ENCODE measurements at places on chromosomes 6 and 20. TPM values are rescaled to one million over a fixed set of nuclear protein-coding genes. Genes with fewer than 3 reads are reported as not detected.

DNA sequence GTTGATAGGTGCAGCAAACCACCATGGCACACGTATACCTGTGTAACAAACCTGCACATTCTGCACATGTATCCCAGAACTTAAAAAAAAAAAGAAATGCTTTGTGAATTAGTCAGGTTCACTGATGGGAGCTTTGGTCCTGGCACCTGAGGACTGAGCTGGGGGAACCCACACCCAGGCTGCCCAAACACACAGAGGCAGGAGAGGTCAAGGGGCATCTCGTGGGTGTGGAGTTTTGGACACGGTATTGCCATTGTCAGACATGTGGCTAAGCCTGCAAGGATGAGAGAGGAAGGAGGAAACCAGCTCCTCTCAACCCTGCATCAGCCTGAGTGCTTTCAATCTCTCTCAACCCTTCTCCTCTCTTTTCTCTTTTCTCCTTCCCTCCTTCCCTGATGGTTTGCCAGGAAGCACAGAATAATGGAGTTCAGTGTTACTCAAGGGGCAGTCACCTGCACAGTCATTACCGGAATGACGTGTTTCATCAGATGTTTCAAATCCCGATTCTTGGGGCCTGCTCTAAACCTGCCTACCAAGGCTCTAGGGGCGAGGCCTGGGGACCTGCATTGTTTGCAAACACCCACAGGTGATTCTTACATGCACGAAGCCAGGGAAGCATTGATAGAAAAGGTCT is 89.9 kb upstream of the NEDD9 start:
- peaks cover 21% of the 10 kb centered on the region for H3K36me3 ChIP-seq
- H3K4me3 ChIP-seq = no peak overlapping the region
- H3K27ac ChIP-seq = no peak overlapping the region
- no peak for DNase-seq

Gene TCF21
- total RNA-seq = not detected

DNA sequence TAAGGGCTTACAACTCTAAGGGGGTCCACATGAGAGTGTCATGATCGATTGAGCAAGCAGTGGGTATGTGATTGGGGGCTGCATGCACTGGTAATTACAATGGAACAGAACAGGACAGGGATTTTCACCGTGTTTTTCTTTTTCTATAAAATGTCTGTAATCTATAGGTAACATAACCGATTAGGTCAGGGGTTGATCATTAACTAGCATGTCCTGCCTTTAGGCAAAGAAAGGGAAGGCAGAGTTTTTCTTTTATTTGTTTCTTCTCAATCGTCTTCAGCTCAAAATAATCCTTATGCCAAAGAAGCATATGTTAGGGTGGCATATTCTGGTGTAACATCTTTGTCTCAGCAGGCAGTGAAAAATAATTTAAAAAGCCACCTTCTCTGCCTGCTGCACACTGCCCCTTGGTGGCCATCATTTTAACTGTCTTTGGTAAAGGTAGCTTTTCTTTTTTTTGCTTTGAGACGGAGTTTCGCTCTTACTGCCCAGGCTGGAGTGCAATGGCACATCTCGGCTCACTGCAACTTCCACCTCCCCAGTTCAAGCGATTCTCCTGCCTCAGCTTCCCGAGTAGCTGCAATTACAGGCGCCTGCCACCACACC is 9.7 kb upstream of the CEP43 start:
- no peak overlapping the region for H3K27ac ChIP-seq
- peaks cover 5% of the 10 kb centered on the region for H3K4me1 ChIP-seq
- H3K27me3 ChIP-seq = no peaks in the 10 kb centered on the region
- DNase-seq = no peak
- peaks cover 2% of the 10 kb centered on the region for H3K36me3 ChIP-seq

DNA sequence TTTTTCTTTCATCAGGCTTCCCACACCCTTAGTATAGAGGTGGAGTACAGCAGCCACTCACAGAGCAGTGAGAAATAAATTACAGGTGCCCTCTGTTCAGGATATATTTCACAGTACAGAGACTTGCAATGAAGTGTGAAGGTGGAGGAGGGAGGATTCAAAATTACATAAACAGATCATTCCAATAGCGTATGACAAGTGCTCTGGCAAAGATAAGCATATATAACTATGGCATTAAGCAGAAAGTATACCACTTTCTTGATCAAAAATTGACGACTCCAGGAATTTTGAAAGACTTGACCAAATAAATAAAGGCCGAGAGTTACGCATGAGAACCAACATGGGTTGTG is 108.7 kb downstream of the GPX5 start:
- peaks cover 69% of the 10 kb centered on the region for H3K27me3 ChIP-seq
- H3K27ac ChIP-seq = no peak overlapping the region
- H3K36me3 ChIP-seq = no peaks in the 10 kb centered on the region
- peaks cover 7% of the 10 kb centered on the region for H3K4me1 ChIP-seq

DNA sequence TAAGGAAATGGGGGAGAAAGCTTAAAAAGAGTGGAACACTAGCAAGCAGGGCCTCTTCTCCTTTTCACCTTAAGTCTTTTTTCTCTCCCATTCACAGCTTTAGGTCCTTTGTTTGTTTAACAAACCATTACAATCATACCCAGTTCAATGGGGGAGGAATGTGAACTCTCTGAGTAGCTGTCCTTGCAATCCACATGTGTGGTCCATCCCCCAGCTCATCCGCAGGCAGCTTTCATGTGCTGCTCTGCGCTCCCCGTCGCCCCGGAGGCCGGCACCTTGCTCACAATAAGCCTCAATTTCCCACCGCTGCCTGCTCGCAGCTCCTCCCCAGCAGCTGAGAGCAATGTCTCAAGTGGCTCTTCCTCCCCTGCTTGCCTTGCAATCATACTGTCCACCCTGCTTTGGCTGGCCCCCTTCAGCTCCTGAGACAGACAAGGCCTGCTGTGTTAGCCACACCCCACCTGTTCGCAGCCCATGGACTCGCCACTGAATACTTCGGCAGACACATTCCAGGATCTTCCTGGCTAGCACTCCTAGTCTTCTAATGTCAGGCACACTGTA is 49.1 kb downstream of the PLAGL1 start:
- H3K27me3 ChIP-seq = no peaks in the 10 kb centered on the region
- no peak overlapping the region for H3K27ac ChIP-seq
- H3K36me3 ChIP-seq = no peaks in the 10 kb centered on the region
- no peaks in the 10 kb centered on the region for H3K4me1 ChIP-seq
- H3K4me3 ChIP-seq = no peak overlapping the region

- no peak overlapping the region for H3K4me3 ChIP-seq
- H3K4me1 ChIP-seq = no peaks in the 10 kb centered on the region
- DNase-seq = no peak
- no peaks in the 10 kb centered on the region for H3K27me3 ChIP-seq
These were observed 24.1 kb downstream of the COL20A1 start for GRCh38 chr20:63317061-63317460.

Gene ACSS1
- total RNA-seq = 18.9 TPM

GRCh38 chr6:46024124-46024769 is 8.6 kb upstream of the CLIC5 start:
- no peak overlapping the region for H3K27ac ChIP-seq
- no peak for DNase-seq
- H3K4me3 ChIP-seq = no peak overlapping the region
- H3K4me1 ChIP-seq = no peaks in the 10 kb centered on the region
- no peaks in the 10 kb centered on the region for H3K36me3 ChIP-seq

- H3K4me1 ChIP-seq = no peaks in the 10 kb centered on the region
- H3K4me3 ChIP-seq = no peak overlapping the region
- no peak for DNase-seq
- no peaks in the 10 kb centered on the region for H3K27me3 ChIP-seq
These were observed 166.4 kb downstream of the ADAT2 start for GRCh38 chr6:143283887-143284645.

DNA sequence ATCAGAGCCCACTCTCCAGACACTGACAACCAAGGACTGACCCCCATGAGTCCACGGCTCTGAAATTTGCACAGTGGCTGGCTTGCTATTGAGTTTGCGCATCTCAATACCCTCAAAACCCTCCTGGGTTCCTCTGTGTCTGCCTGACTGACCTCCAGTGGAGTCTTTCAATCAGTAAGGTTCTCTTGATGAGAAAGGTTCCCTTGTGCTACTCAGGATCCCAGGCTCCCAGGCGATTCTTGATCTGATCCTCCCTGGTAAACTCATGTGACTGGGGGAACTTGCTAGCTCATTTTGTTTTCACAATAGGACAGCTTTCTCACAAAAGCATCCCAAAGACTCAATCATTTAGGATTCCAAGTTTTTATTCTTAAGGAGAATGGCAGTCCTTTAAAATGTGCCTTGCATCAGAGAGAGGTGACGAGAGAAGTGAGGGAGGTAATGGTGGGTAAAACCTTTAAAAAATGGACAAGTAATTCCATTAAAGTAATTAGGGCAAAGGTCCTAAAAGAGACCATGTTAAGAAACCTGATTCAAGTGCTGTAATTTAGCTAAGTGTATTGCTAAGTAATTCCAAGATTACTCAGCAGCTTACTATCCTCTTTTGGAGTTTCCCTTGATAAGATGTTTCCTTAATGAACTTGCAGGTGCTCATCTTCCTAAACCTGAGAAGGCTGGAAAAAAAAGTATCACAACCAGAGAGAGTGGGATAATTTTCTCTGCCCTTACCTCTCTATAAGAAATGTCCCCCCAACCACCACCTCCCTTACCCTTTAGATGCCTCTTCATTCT is 304.7 kb upstream of the SGK1 start:
- H3K4me1 ChIP-seq = no peaks in the 10 kb centered on the region
- no peaks in the 10 kb centered on the region for H3K27me3 ChIP-seq
- no peak overlapping the region for H3K27ac ChIP-seq
- no peak overlapping the region for H3K4me3 ChIP-seq
- H3K36me3 ChIP-seq = no peaks in the 10 kb centered on the region

Data from CD4-positive, alpha-beta T cell (primary cell).